Endodermal cell (in vitro differentiated cells): ENCODE measurements at places on chromosomes 2 and 18.

DNA sequence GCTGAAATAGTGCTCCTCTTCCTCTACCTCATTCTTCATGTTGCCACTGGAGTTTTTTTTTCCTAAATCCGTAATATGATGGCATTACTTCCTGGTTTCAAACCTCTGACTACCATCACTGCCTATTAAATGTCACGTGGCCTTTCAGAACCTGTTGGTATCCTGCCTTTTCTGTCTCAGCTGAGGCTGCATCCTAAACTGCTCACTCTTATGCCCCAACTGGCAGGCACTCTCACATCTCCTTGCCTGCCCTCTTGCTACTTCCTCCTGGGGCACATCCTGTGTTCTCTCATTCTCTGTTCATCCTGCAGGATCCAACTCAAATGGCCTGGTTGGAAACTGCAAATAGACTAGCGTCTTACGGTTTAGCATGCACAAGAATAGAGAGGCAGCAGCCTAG lies 468.1 kb upstream of the FANCL start:
- H3K27ac ChIP-seq: no peak overlapping the region
- H3K4me1 ChIP-seq: no peaks in the 10 kb centered on the region
- no peak for DNase-seq
- no peaks in the 10 kb centered on the region for H3K27me3 ChIP-seq
- no peaks in the 10 kb centered on the region for H3K36me3 ChIP-seq

GRCh38 chr18:32301976-32302743 lies 112.3 kb downstream of the MEP1B start:
- no peak for DNase-seq
- no peaks in the 10 kb centered on the region for H3K36me3 ChIP-seq
- H3K27ac ChIP-seq: no peak overlapping the region
- no peak overlapping the region for H3K4me3 ChIP-seq
- H3K27me3 ChIP-seq: no peaks in the 10 kb centered on the region
- H3K4me1 ChIP-seq: no peaks in the 10 kb centered on the region

- no peaks in the 10 kb centered on the region for H3K4me1 ChIP-seq
- no peaks in the 10 kb centered on the region for H3K27me3 ChIP-seq
- H3K4me3 ChIP-seq: peak overlapping the region; percentile 18
- H3K27ac ChIP-seq: no peak overlapping the region
- no peaks in the 10 kb centered on the region for H3K36me3 ChIP-seq
These were observed 28.4 kb upstream of the CASP8 start for GRCh38 chr2:201231781-201232466.

DNA sequence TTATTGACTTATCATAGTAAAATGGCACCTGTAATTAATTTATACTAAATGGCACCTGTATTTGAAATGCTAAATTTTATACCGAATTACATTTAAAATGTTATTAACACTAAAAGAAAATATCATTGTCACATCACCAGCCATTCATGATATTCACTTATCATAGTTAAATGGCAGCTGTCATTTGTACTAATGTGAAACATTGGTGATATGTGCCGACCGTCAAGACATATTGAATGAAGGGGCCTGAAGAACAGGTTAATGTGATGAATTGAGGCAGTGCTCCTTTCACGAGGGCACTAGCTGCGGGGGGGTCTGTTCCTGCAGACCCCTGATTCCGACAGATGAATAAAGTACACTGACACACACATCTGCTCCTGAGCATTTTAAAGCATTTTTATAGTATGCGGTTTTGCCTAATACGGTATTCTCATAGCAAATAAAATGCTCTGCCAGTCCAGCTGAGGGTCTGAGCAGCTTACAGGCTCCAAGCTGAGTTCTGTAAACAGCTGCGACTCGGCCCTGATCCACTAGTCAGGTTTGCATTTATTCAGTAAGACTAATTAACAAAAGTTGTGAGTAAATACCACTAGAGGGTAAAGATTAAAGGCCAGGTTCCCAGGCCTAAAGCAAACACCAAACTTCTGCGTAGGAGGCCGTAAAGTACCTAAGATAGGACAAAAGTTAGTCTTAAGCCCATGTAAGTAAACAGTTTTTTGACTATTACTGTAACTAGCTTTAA lies 593.4 kb upstream of the NETO1 start:
- peak; percentile 56 for DNase-seq
- no peak overlapping the region for H3K27ac ChIP-seq
- peaks cover 8% of the 10 kb centered on the region for H3K4me1 ChIP-seq

DNA sequence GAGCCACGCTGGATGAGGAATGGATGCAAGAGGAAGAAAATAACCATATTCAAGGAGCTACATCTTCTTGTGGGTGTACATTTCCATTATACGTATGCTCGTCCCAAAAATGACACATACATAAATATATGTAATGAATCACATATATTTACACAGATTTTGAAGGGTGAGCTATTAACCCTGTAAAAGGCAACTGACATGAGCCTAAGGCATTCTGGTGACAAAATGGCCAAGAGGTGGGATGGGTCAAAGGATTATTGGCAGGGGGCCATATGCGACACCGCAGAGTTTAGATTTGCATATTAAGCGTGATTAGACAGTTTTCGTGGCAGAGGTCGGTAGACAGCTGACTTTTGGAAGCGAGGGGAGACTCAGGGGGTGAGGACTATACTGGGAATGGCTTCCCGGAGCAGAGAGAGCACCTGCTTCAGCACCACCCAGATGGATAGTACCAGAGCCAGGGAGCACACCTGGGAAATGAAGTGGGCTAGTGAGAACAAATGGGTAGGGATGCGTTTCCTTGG lies 431 bp upstream of the CNRIP1 start:
- H3K27me3 ChIP-seq: peaks cover 96% of the 10 kb centered on the region
- no peaks in the 10 kb centered on the region for H3K4me1 ChIP-seq
- no peak overlapping the region for H3K27ac ChIP-seq
- H3K36me3 ChIP-seq: no peaks in the 10 kb centered on the region
- peak overlapping the region; percentile 78 for H3K4me3 ChIP-seq
- peak; percentile 86 for DNase-seq

DNA sequence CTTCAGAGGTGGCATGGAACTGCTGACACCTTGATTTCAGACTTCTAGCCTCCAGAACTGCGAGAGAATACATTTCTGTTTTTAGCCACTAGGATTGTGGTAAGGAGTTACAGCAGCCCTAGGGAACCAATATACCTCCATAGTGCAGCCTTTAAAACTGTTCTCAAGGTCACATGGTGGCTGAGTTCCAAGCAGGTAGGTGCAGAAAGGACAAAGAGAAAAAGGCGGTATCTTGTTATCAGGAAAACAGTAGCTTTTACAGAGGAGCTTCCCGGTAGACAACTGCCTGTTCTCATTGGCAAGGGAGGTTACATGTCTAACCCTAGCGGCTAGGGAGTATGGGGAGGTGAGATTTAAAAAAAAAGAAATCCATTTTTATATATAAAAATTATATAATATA lies 96.2 kb upstream of the BCL2L11 start:
- no peak overlapping the region for H3K4me3 ChIP-seq
- no peaks in the 10 kb centered on the region for H3K27me3 ChIP-seq
- no peak for DNase-seq
- H3K36me3 ChIP-seq: no peaks in the 10 kb centered on the region
- no peaks in the 10 kb centered on the region for H3K4me1 ChIP-seq

GRCh38 chr2:190663348-190663747 lies 14.5 kb downstream of the NAB1 start:
- peaks cover 4% of the 10 kb centered on the region for H3K4me1 ChIP-seq
- H3K27me3 ChIP-seq: no peaks in the 10 kb centered on the region
- no peak overlapping the region for H3K27ac ChIP-seq

GRCh38 chr2:42639340-42640077 lies 71.1 kb downstream of the MTA3 start:
- no peak overlapping the region for H3K4me3 ChIP-seq
- H3K27ac ChIP-seq: no peak overlapping the region
- no peaks in the 10 kb centered on the region for H3K27me3 ChIP-seq

GRCh38 chr2:191610756-191611155 lies 67.2 kb upstream of the NABP1 start:
- H3K4me1 ChIP-seq: no peaks in the 10 kb centered on the region
- no peaks in the 10 kb centered on the region for H3K36me3 ChIP-seq
- no peak overlapping the region for H3K27ac ChIP-seq
- no peak overlapping the region for H3K4me3 ChIP-seq
- no peak for DNase-seq

DNA sequence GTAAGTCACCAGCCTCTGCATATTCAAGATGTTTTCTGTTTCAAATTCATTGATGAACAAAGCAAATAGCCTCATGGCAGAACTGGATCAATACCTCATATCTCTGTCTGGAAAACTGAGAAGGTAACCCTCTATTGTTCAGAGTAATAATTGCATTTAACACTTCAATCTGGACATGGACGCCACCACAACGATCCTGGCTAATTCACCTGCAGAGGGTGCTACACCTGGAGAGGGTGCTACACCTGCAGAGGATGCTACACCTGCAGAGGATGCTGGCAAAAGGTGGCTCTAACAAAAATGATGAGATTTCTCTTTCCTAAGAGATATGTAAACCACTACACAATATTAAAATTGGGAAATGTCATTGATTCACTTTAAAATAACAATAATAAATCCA lies 183.1 kb upstream of the HNRNPA3 start:
- H3K4me1 ChIP-seq: peaks cover 3% of the 10 kb centered on the region
- peaks cover 96% of the 10 kb centered on the region for H3K27me3 ChIP-seq
- no peak overlapping the region for H3K4me3 ChIP-seq
- no peak overlapping the region for H3K27ac ChIP-seq

DNA sequence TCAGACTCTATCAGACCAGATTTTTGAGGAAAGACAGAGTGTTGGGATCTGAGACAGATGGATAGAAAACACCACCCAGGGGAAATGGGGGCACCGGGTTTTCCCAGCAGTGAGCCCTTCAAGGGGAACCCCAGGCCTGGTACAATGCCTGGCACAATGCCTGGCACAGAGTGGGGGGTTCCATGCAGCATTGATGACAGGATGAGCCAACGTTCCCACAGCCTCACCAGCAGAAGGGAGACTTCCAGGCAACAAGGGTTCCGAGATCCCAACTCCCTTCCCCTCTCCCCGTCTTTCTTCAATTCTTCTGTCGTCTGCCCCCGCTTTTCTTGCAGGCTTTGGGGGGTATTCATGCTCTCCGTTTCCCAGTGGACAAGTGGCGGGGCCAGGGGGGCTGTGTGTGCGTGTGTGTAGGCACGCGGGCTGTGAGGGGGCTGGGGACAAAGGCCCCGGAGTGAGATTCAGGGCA lies 132.1 kb upstream of the HAAO start:
- no peaks in the 10 kb centered on the region for H3K36me3 ChIP-seq
- H3K27ac ChIP-seq: peak overlapping the region; percentile 80
- peaks cover 57% of the 10 kb centered on the region for H3K4me1 ChIP-seq
- no peaks in the 10 kb centered on the region for H3K27me3 ChIP-seq

- H3K27me3 ChIP-seq: no peaks in the 10 kb centered on the region
- H3K36me3 ChIP-seq: no peaks in the 10 kb centered on the region
- H3K4me1 ChIP-seq: no peaks in the 10 kb centered on the region
- no peak for DNase-seq
- no peak overlapping the region for H3K4me3 ChIP-seq
These were observed 676.1 kb upstream of the CELF4 start for GRCh38 chr18:38241736-38242135.

DNA sequence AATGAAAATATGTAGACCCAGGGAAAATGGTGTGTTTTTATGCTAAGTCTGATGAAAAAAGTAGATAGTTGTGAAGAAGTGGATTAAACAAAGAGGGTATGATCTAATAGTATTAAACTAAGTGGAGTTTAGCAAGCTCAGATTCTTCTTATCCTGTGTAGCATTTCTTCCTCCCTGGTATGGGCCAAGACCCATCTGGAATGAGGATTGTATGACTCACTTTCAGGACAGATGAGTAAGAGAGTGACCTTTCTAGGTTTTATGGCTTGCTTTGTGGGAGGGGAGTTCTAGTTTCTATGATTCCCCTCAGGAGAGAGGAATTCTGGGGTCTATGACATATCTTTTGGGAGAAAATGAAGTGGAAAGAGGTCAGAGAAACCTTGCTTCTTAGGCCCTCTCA lies 550.1 kb downstream of the SPAG16 start:
- no peaks in the 10 kb centered on the region for H3K36me3 ChIP-seq
- no peak for DNase-seq
- no peaks in the 10 kb centered on the region for H3K4me1 ChIP-seq
- H3K27me3 ChIP-seq: no peaks in the 10 kb centered on the region
- no peak overlapping the region for H3K27ac ChIP-seq

DNA sequence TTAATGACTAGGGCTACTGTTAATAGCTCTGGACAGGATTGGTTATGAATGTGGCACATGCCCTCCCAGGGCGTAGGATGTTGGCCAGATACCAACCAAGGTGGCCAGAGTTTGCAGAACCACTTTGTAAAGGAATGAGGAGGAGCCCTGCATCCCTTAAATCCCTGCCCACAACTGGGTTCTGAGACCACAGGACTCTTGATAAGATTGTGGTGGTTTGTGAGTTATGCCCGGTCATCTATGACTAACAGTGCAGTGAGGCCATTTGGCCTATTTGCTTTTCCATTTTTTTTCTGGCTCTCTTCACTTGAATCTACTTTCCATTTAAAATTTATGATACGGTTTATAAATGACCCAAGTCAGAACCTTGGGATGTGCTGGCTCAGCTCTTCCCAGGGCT lies 294.5 kb downstream of the PRKCE start:
- no peak overlapping the region for H3K27ac ChIP-seq
- H3K4me3 ChIP-seq: no peak overlapping the region
- H3K27me3 ChIP-seq: no peaks in the 10 kb centered on the region
- DNase-seq: no peak
- no peaks in the 10 kb centered on the region for H3K36me3 ChIP-seq
- no peaks in the 10 kb centered on the region for H3K4me1 ChIP-seq

GRCh38 chr2:221588306-221588985 lies 16.3 kb upstream of the EPHA4 start:
- H3K4me3 ChIP-seq: no peak overlapping the region
- H3K27me3 ChIP-seq: peaks cover 6% of the 10 kb centered on the region
- H3K4me1 ChIP-seq: peaks cover 2% of the 10 kb centered on the region
- H3K36me3 ChIP-seq: no peaks in the 10 kb centered on the region
- no peak for DNase-seq
- H3K27ac ChIP-seq: no peak overlapping the region

- peak overlapping the region; percentile 21 for H3K4me3 ChIP-seq
- no peaks in the 10 kb centered on the region for H3K27me3 ChIP-seq
- no peak overlapping the region for H3K27ac ChIP-seq
These were observed 7.4 kb upstream of the VRK2 start for GRCh38 chr2:58039170-58039611.

GRCh38 chr2:64380853-64381527 lies 73.0 kb upstream of the LGALSL start:
- no peaks in the 10 kb centered on the region for H3K27me3 ChIP-seq
- no peak for DNase-seq
- H3K27ac ChIP-seq: no peak overlapping the region
- H3K4me1 ChIP-seq: peaks cover 4% of the 10 kb centered on the region
- no peaks in the 10 kb centered on the region for H3K36me3 ChIP-seq
- no peak overlapping the region for H3K4me3 ChIP-seq

DNA sequence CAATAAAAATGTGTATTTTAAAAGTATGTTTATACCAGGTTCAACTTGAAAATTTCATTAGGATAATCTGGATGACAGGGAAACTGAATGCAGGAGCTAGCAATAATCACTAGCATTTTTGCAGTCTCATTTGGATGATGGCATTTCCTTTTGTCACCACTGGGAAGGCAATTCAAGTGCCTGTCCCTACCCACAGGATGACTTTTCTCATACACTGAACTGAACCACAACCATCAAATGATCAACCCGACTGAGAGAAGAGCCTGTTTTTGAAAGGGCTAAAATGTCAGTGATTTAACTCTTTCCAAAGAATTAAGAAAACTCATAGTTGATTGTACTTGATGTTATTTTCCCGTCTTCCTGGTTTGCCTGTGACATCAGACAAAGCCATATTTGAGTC lies 115.0 kb downstream of the FAM124B start:
- no peaks in the 10 kb centered on the region for H3K4me1 ChIP-seq
- H3K4me3 ChIP-seq: no peak overlapping the region
- no peaks in the 10 kb centered on the region for H3K36me3 ChIP-seq
- no peak for DNase-seq
- no peak overlapping the region for H3K27ac ChIP-seq
